Stimulated activated CD8-positive, alpha-beta memory T cell treated with anti-CD3 and anti-CD28 coated beads, Interleukin-12 subunit alpha, Interleukin-12 subunit beta, amount 100 ng/mL, for 4 hours (primary cell): ENCODE measurements at places on chromosomes 2 and 18.

- DNase-seq, result no peak
Measured at GRCh38 chr2:28233164-28233676, 159.4 kb upstream of the FOSL2 start.

- peak; percentile 62 for DNase-seq
Measured at GRCh38 chr2:230877759-230878598, 13.2 kb downstream of the ITM2C start.

DNA sequence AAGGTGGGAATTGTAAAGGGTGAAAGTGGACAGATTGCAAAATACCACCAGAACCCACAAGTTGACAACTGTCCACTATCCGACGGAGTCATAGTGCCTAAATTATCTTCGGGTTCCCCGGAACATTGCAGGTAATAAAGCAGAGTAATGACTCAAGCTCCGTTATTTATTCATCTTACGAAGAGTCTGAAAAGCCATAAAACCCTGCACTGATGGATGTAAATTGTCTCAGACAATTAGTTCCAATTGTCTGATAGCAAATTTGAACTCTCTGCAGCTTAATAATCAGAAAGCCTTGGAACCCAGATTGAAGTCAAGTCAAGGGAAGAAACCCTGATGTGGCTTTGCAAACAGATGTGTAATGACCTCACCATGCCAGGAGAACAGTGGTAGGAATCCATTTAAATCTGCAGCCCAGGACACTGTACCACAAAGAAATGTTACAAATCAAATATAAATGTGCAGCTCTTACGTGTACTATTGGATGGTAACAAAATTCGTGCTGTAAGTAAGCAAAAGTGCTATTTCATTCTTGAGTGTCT lies 437.3 kb upstream of the SOX11 start:
- no peak for DNase-seq

GRCh38 chr18:58452454-58453166 lies 176.3 kb downstream of the ALPK2 start:
- DNase-seq, result no peak

DNA sequence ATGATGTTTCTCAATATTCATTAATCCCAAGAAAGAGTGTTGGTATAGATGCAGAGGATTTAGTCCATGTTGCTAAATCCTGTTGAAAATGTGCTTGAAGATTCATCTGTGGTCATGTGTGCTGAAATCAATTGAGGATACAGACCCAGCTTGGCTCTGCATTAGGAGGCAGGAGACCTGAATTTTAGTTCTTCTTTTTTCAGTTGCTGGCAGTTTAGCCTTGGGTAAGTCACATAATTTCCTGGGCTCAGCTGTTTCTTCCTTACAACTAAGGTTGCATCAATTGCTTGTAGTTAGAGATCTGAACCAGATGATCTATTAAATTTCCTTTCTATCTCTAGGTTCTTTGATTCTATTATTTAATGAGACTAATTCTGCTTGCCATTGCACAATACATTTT lies 54.4 kb downstream of the SETBP1 start:
- DNase-seq, result no peak

DNA sequence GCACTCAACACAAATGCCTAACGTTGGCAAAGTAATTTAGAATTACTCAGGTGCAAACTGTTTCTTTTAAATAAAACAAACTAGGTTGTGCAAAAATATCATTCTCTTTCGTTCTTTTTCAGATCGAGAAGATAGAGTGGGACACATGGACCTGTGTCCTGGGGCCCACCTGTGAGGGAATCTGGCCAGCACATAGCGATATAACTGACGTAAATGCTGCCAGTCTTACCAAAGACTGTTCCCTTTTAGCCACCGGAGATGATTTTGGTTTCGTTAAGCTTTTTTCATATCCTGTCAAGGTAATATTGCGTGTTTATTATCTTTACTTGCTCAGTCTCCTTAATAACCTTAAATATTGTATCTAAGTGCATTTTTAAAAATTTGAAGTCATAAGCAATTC lies 133.6 kb downstream of the RTN4 start:
- no peak for DNase-seq

DNA sequence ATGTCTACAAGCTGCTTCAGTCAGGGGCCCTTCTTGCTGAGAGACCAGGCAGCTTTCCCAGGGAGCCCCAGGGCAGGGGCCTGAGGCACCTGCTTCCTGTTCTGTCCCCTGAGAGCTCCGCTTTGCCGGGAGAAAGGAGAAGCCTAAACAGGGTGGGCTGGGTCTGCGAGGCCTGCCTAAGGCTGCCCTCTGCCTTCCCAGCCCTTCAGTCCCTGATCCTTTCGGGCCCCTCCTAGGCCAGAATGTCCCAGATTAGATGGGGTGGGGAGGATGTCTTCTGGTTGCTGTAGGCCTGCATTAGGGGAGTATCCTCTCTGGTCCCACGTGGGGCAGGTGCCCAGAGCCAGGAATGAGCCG lies 72.4 kb downstream of the TGOLN2 start:
- no peak for DNase-seq

- no peak for DNase-seq
Measured at GRCh38 chr2:42435628-42436027, 58.2 kb downstream of the KCNG3 start.

DNA sequence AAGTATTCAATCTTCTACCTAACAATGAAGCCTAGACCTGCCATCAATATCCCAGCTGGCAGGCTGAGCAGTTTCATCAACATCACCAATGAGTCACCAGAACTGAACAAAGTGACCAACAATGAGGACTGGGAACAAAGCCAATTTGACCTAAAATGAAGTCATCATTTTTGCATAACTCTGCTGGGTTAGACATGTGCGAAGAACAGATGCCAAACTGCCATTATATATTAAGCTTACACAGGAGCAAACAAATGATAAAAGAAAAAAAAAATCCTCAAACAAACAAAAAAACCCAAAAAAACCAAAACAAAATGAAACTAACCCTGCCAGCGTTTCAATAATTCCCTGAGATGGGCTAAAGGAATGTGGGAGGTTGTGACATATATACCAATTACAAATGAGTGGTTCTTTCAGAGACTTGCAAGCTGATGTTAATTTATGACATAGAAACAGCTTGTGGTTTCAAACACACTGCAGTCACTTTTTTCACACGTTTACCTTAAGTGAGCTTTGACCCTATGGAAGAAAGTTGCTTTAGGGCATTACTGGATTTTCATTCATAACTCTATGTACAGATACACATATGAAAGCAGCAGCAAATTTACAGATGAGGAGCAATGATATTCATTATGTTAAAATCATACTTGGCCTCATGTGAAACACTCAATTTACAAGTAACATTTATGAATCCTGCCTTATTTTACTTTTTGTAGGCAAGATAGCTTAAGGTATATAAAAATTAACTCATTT lies 56.9 kb upstream of the CCDC141 start:
- no peak for DNase-seq

DNA sequence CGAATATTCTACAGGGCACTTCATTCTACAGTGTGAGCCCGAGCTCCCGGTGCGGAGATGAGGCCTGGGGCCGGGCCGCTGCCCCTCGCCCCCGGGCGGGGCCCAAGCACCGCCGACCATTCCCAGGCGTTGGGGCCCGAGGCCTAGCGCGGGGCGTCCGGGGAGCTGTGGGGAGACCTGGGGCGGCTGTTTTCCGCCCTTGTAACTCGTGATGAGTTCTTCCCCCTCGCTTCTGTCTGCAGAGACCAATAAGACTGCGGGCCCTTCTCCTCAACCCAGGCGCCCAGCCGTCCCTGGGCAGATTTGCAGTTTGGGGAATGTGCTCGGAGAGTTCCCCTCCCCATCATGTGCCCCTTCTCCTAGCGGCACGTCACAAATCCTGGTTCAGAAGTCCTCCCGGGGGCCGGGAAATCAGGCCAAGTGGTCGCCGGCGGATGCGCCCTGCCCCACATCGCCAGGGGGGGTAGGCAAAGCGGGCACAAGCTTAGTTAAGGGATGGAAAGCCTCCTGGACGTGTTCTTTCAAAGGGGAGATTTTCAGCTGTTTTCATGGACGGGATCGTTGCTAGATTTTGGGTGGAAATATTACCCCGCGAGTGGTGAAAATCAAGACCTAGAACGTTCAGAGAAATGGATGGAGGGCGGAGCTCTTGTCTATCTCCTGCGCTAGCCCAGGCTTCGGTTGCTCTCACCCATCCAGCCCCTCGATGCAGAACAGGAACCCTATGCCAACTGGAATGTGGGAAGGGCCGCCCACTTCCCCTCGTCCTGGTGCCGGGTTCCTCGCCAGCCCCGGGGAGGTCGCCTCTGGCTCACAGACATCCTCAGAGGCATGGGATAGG lies 18.8 kb upstream of the HAAO start:
- DNase-seq, result peak; percentile 32
